ENCODE measurements at places on chromosomes 16 and 17. TPM values are rescaled to one million over a fixed set of nuclear protein-coding genes. Genes with fewer than 3 reads are reported as not detected.

Gene CCL18
- total RNA-seq, result not detected

DNA sequence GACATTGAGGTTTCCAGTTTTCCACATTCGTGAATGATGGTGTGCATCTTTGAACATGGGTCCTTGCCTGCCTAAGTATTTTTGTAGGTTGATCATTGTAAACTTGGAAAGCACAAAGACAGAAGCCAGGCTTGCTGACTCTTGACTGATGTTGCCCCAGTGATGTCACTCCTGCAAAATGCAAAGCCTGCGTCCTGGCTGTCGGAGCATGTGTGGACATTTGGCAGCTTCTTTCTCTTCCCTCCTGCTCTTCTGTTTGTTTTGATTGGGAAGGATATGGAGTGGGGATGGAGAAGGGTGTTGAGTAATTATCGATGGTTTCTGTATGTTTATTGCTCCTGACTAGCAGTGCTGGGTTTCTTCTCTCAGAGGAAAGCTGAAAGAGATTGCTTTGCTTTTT lies 3.2 kb downstream of the NDE1 start:
- no peak for DNase-seq
- H3K4me1 ChIP-seq, result peaks cover 52% of the 10 kb centered on the region
- peaks cover 40% of the 10 kb centered on the region for H3K36me3 ChIP-seq
- no peaks in the 10 kb centered on the region for H3K27me3 ChIP-seq
- peak overlapping the region; percentile 15 for H3K4me3 ChIP-seq

GRCh38 chr16:46688654-46689364 lies at the start of gene VPS35:
Gene VPS35, minus strand, starts transcription at chr16:46689178. Its CDS starts 45 bp downstream, at chr16:46689133.
- DNase-seq, result peak; percentile 100
- peaks cover 54% of the 10 kb centered on the region for H3K4me1 ChIP-seq
- H3K36me3 ChIP-seq, result peaks cover 22% of the 10 kb centered on the region

GRCh38 chr17:4326608-4327007 lies 39.9 kb downstream of the UBE2G1 start:
- DNase-seq, result no peak
- H3K4me1 ChIP-seq, result peaks cover 9% of the 10 kb centered on the region
- no peaks in the 10 kb centered on the region for H3K27me3 ChIP-seq

GRCh38 chr16:2155977-2156848 lies 631 bp downstream of the TRAF7 start:
- H3K4me3 ChIP-seq, result peak overlapping the region; percentile 96
- H3K27me3 ChIP-seq, result no peaks in the 10 kb centered on the region
- peaks cover 30% of the 10 kb centered on the region for H3K36me3 ChIP-seq
- peak; percentile 53 for DNase-seq
- peak overlapping the region; percentile 93 for H3K27ac ChIP-seq

- DNase-seq, result no peak
- no peak overlapping the region for H3K4me3 ChIP-seq
- H3K4me1 ChIP-seq, result peaks cover 6% of the 10 kb centered on the region
- H3K27me3 ChIP-seq, result peaks cover 40% of the 10 kb centered on the region
- H3K27ac ChIP-seq, result no peak overlapping the region
These were observed 4.4 kb upstream of the SCPEP1 start for GRCh38 chr17:56973520-56973919.

GRCh38 chr17:80478487-80479245 lies 2.3 kb upstream of the NPTX1 start:
- no peak overlapping the region for H3K27ac ChIP-seq
- no peak overlapping the region for H3K4me3 ChIP-seq
- H3K36me3 ChIP-seq, result no peaks in the 10 kb centered on the region
- DNase-seq, result no peak

DNA sequence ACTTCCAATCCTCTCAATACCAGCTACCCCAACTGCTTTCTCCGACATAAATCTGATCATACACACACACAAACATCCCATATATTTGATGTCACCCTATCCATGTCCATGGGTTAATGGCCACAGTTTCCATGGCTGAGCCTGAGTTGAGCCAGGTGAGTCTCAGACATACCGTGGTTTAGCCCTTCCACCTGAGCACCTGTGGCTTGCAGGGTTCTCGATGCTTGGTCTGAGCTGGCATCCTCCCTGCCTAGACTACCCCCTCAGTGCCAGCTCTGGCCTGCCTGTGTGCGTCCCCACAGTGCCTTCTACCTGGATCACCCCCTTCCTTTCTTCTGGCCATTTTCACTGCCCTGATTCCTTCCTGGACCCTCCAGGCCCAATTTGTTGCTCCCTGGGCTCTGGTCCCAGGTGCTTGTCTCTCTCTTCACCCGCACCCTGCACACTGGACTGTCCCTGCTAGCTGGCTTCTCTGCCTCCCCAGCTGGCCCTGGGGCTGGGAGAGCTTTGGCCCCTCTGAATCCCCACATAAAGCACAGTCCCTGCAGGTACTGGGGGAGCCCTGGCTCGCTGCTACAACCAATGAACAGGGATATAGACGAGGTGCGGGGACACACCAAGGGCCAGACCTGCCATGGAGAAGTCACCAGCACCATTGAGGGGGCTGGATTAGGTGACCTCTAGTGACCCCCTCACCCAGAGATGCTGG lies 7.4 kb downstream of the ELMO3 start:
- H3K36me3 ChIP-seq, result peaks cover under 1% of the 10 kb centered on the region
- H3K4me3 ChIP-seq, result no peak overlapping the region
- H3K4me1 ChIP-seq, result no peaks in the 10 kb centered on the region
- DNase-seq, result no peak
- H3K27me3 ChIP-seq, result no peaks in the 10 kb centered on the region

DNA sequence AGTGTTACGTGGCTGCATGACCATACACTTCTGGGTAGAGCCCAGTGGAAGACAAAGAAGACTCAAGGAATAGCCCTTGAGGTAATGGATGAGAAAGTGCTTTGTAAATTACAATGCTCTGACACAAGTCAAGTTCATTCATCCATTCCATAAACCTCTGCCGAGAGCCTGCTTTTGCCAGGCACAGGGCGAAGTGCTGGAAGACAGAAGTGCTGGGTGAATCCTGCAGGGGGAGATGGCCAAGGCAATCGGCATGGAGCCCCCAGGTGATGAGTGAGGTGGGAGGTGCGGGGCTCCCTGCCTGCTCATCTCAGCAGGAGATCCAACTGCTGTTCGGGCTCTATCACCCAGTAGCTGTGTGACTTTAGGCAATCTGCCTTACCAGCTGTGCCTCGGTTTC lies 2.8 kb upstream of the SOCS3 start:
- H3K27ac ChIP-seq, result no peak overlapping the region
- peaks cover 22% of the 10 kb centered on the region for H3K27me3 ChIP-seq
- DNase-seq, result no peak
- H3K4me1 ChIP-seq, result peaks cover 30% of the 10 kb centered on the region
- H3K36me3 ChIP-seq, result peaks cover 9% of the 10 kb centered on the region

- peaks cover 14% of the 10 kb centered on the region for H3K4me1 ChIP-seq
- no peak overlapping the region for H3K27ac ChIP-seq
- no peak for DNase-seq
These were observed 24.5 kb downstream of the ABCC3 start for GRCh38 chr17:50659179-50659578.

- H3K36me3 ChIP-seq, result no peaks in the 10 kb centered on the region
- H3K27me3 ChIP-seq, result no peaks in the 10 kb centered on the region
- DNase-seq, result no peak
- no peaks in the 10 kb centered on the region for H3K4me1 ChIP-seq
These were observed 32.8 kb downstream of the DHX38 start for GRCh38 chr16:72126429-72126765.

GRCh38 chr17:75759457-75759856 lies 5.5 kb downstream of the GALK1 start:
- DNase-seq, result no peak
- no peaks in the 10 kb centered on the region for H3K36me3 ChIP-seq
- H3K27me3 ChIP-seq, result no peaks in the 10 kb centered on the region
- no peak overlapping the region for H3K4me3 ChIP-seq

- H3K27me3 ChIP-seq, result no peaks in the 10 kb centered on the region
- H3K4me1 ChIP-seq, result no peaks in the 10 kb centered on the region
- H3K4me3 ChIP-seq, result no peak overlapping the region
- no peak for DNase-seq
These were observed 10.0 kb upstream of the ZFP3 start for GRCh38 chr17:5068236-5068635.

GRCh38 chr17:28385037-28385400 lies 13.5 kb downstream of the SARM1 start:
- H3K4me3 ChIP-seq, result peak overlapping the region; percentile 87
- no peak for DNase-seq
- peaks cover 22% of the 10 kb centered on the region for H3K4me1 ChIP-seq
- H3K27ac ChIP-seq, result peak overlapping the region; percentile 77
- peaks cover 15% of the 10 kb centered on the region for H3K36me3 ChIP-seq
- no peaks in the 10 kb centered on the region for H3K27me3 ChIP-seq

Gene ARL5C
- 0.35 TPM for total RNA-seq

DNA sequence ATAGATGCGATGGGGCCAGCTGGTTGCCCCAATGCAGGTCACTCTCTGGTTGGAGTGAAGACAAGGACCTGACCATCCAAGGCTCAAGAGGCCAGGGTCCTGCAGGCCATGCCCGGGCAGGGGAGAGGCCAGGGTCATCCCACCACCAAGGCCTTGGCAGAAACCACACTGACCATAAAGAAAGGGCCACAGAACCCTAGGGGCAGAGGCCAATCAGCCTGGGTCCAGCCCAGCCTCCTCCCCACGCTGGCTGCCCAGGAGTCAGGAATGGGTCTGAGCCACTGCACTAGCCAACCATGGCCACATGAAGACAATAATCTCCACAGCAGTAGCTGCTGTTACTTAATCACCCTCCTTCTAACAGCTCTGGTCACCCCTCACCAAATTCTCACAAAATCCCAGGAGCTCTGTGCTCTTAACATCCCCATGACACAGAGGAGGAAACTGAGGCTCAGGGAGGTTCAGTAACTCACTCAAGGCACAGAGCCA lies 10.2 kb upstream of the BCAR1 start:
- peaks cover 49% of the 10 kb centered on the region for H3K27me3 ChIP-seq
- no peak overlapping the region for H3K4me3 ChIP-seq
- no peak for DNase-seq
- no peaks in the 10 kb centered on the region for H3K36me3 ChIP-seq

Gene SULT1A1
- 14.1 TPM for total RNA-seq

DNA sequence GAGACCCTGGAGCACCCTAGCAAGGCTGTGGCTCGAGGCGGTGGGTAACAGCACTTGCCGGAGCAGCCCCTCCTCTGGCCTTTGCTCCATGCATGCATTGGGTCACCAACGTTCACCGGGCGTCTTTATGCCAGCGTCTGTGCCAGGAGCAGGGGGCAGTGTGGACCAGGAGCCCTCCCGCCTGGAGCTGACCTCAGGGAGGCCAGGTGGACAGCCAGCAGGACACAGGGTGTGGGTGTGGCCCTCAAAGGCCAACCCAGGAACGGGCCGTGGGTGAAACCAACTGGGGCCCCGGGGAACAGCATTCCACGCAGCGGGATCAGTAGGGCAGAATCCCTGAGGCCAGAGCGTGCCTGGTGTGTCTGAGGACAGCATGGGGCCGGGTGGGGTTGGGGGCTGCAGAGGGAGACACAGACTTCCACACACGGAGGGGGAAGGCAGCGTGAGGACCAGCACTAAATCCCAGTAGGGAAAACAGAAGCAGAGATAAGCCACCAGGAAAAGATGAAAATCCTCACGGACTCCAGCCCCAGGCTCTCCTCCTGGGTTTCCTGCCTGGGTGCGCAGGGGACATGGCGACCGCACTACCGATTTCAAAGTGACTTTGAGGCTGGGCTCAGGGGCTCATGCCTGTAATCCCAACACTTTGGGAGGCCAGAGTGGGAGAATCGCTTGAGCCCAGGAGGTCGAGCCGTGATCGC lies 2.9 kb upstream of the CD7 start:
- peaks cover 7% of the 10 kb centered on the region for H3K36me3 ChIP-seq
- no peak for DNase-seq
- H3K27me3 ChIP-seq, result no peaks in the 10 kb centered on the region
- H3K4me1 ChIP-seq, result peaks cover 23% of the 10 kb centered on the region

- no peaks in the 10 kb centered on the region for H3K36me3 ChIP-seq
- no peak for DNase-seq
- H3K27ac ChIP-seq, result no peak overlapping the region
- peaks cover 20% of the 10 kb centered on the region for H3K27me3 ChIP-seq
- no peaks in the 10 kb centered on the region for H3K4me1 ChIP-seq
These were observed 35.0 kb upstream of the ZNF423 start for GRCh38 chr16:49890876-49891275.

- no peak overlapping the region for H3K4me3 ChIP-seq
- DNase-seq, result no peak
- H3K27ac ChIP-seq, result no peak overlapping the region
These were observed 172.6 kb downstream of the HAPSTR1 start for GRCh38 chr16:9264067-9264466.

DNA sequence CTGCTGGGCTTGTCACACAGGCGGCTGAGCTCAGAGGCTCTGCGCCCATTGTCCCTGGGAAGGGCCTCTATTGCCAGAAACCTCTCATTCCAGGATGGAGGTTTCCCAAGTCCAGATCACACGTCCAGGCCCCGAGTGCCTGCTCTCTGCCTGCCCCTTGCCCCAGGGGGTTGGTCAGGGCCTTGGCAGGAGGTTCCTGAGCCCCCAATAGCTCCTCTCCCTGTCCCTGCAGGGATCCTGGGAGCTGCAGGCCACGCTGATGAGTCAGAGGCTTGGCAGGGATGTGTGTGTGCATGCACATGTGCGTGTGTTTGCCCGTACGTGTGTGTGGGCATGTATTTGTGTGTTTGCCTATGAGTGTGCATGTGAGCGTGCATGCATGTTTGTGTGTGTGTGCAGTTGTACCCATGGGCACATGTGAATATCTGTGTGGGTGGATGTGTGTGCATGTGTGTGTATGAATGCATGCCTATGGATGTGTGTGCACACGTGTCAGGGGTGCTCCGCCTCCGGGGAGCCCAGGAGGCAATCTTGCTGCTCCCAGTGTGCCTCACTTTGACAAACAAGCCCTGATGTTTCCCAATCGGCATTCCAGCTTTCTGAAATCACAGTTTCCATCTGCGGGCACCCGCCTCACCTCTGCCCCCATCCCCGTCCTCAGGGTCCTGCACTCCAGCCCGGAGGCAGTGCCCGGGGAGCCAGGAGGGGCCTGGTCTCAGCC lies 98.4 kb upstream of the GSE1 start:
- peaks cover 2% of the 10 kb centered on the region for H3K36me3 ChIP-seq
- peaks cover 2% of the 10 kb centered on the region for H3K4me1 ChIP-seq

- no peak overlapping the region for H3K27ac ChIP-seq
- H3K27me3 ChIP-seq, result peaks cover 3% of the 10 kb centered on the region
- H3K4me1 ChIP-seq, result peaks cover 12% of the 10 kb centered on the region
- no peaks in the 10 kb centered on the region for H3K36me3 ChIP-seq
These were observed 18.9 kb upstream of the DOK4 start for GRCh38 chr16:57505169-57505568.

DNA sequence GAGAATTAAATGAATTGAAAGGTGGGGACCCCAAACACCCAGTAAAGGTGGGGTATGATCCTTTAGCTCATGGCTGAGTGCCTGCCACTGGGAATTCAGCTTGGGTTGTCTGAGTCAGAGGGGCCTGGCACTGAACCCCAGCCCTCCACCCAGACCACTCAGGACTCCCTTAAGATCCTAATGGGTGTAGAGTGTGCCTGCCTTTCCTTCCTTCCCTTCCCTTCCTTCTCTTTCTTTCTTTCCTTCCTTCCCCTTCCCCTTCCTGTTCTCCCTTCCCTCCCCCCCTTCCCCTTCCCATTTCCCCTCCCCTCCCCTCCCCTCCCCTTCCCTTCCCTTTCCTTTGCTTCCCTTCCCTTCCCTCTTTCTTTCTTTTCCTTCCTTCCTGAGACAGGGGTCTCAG lies 29.9 kb upstream of the GNA13 start:
- H3K4me1 ChIP-seq, result no peaks in the 10 kb centered on the region
- H3K27me3 ChIP-seq, result peaks cover 15% of the 10 kb centered on the region
- H3K36me3 ChIP-seq, result peaks cover 2% of the 10 kb centered on the region
- no peak overlapping the region for H3K27ac ChIP-seq
- no peak overlapping the region for H3K4me3 ChIP-seq
- DNase-seq, result no peak

Gene CLUH
- 81.1 TPM for total RNA-seq

All from activated CD8-positive, alpha-beta memory T cell treated with anti-CD3 and anti-CD28 coated beads, Interleukin-2, amount 10 ng/mL, durations not matched to agents 7 days and 5 days (primary cell).